ENCODE measurements at places on chromosomes 4 and X. TPM values are rescaled to one million over a fixed set of nuclear protein-coding genes. Genes with fewer than 3 reads are reported as not detected.
A peak's percentile ranks its signal among the peaks of the same experiment; 100 is the strongest.

- peaks cover 20% of the 10 kb centered on the region for H3K36me3 ChIP-seq
- H3K27ac ChIP-seq, result no peak overlapping the region
- H3K4me1 ChIP-seq, result peaks cover 8% of the 10 kb centered on the region
These were observed 93.0 kb downstream of the USP9X start for GRCh38 chrX:41178201-41178600.

MFAP3L gene
- total RNA-seq, result 7.9 TPM

- no peaks in the 10 kb centered on the region for H3K36me3 ChIP-seq
- no peaks in the 10 kb centered on the region for H3K4me1 ChIP-seq
- no peak overlapping the region for H3K4me3 ChIP-seq
- DNase-seq, result no peak
- no peaks in the 10 kb centered on the region for H3K27me3 ChIP-seq
- H3K27ac ChIP-seq, result no peak overlapping the region
These were observed 6.8 kb downstream of the GPR173 start for GRCh38 chrX:53055244-53055849.

DNA sequence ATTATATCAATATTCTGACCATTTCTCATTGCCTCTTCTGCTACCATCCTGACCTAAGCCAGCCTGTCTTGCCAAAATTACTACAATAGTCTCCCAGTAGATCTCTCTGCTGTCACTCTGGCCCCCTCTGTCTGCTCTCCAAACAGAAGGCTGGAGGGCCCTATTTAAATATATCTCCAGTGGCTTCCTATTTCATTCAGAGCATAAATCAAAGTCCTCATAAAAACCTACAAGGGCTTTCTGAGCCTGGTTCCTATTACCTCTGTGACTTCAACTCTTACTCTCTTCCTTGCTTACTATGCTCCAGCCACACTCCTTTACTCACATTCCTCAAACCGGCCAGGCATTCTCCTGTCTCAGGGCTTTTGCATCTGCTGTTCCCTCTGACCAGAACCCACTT lies 19.0 kb downstream of the IGSF1 start:
- H3K27ac ChIP-seq, result no peak overlapping the region
- no peaks in the 10 kb centered on the region for H3K4me1 ChIP-seq
- H3K4me3 ChIP-seq, result no peak overlapping the region
- no peak for DNase-seq
- H3K27me3 ChIP-seq, result no peaks in the 10 kb centered on the region
- no peaks in the 10 kb centered on the region for H3K36me3 ChIP-seq

- H3K27me3 ChIP-seq, result no peaks in the 10 kb centered on the region
- DNase-seq, result no peak
- H3K4me3 ChIP-seq, result no peak overlapping the region
- no peak overlapping the region for H3K27ac ChIP-seq
These were observed 68.7 kb downstream of the MCF2 start for GRCh38 chrX:139639253-139639652.

PLK4 gene
- 37.3 TPM for total RNA-seq

DNA sequence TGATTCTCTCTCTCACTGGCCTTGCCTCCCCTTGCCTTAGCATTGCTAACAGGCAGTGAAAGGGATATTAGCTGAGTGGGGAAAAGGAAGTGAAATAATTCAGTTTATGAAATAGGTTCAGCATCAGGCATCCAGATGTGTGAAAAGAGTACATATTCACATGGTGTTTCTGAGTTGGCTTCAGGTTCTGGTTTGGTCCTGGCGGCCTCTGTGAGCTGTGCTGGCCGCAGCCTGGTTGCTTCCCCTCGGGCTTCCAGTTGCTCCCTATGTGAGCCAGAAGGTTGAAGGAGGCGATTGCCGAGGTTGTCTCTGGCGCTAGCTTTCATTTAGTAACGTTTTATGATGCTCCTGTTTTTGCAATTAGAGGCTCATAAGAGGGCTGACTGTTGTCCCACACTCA lies 99.1 kb upstream of the TLR2 start:
- H3K27me3 ChIP-seq, result no peaks in the 10 kb centered on the region
- DNase-seq, result no peak
- no peaks in the 10 kb centered on the region for H3K4me1 ChIP-seq
- H3K27ac ChIP-seq, result no peak overlapping the region

PLAC8 gene
- 1.9 TPM for total RNA-seq

TMEM150C gene
- total RNA-seq, result 4.0 TPM

HSFX2 gene
- not detected for total RNA-seq

DNA sequence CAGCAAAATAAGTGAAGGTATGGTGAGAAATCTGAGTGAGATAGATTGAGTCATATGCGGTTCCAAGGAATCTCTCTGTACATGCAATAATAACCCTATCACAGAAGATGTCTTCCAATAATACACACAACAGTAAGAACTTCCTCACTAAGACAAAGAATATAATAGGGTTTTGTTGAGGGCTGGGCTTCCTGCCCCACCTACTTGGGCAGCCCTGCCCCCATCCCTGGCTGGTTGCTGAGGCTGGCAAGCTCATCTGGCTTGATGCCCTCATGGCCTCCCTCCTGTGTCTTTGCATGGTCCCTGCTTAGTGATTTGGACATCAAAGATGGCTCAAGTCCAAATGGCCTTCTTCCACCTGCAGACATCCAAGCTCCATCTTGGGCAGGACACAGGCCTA lies 2.7 kb downstream of the GEMIN8 start:
- no peak overlapping the region for H3K27ac ChIP-seq
- peaks cover 26% of the 10 kb centered on the region for H3K4me1 ChIP-seq
- no peak for DNase-seq
- no peaks in the 10 kb centered on the region for H3K27me3 ChIP-seq
- H3K4me3 ChIP-seq, result no peak overlapping the region

- DNase-seq, result no peak
- H3K36me3 ChIP-seq, result no peaks in the 10 kb centered on the region
- no peaks in the 10 kb centered on the region for H3K27me3 ChIP-seq
- H3K4me1 ChIP-seq, result peaks cover 10% of the 10 kb centered on the region
These were observed 82.6 kb downstream of the SORBS2 start for GRCh38 chr4:185729391-185729804.

DNA sequence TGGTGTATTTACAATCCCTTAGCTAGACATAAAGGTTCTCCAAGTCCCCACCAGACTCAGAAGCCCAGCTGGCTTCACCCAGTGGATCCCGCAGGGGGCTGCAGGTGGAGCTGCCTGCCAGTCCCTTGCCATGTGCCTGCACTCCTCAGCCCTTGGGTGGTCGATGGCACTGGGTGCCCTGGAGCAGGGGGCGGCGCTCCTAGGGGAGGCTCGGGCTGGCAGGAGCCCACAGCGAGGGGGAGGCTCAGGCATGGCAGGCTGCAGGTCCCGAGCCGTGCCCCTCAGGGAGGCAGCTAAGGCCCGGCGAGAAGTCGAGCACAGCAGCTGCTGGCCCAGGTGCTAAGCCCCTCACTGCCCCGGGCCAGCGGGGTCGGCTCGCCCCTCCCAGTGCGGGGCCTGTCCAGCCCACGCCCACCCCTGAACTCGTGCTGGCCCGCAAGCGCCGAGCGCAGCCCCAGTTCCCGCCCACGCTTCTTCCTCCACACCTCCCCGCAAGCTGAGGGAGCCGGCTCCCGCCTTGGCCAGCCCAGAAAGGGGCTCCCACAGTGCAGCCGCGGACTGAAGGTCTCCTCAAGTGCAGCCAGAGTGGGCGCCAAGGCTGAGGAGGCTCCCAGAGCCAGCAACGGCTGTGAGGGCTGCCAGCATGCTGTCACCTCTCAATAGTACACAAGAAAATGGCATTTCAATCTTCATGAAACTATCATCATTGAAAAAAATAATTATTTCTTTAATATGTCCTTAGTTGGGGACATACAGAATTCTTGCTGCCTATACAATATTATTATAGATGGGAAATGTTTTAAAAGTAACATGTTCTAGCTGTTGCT lies 189.1 kb downstream of the SLC7A11 start:
- no peaks in the 10 kb centered on the region for H3K36me3 ChIP-seq
- no peak overlapping the region for H3K4me3 ChIP-seq
- no peak overlapping the region for H3K27ac ChIP-seq
- DNase-seq, result no peak

DNA sequence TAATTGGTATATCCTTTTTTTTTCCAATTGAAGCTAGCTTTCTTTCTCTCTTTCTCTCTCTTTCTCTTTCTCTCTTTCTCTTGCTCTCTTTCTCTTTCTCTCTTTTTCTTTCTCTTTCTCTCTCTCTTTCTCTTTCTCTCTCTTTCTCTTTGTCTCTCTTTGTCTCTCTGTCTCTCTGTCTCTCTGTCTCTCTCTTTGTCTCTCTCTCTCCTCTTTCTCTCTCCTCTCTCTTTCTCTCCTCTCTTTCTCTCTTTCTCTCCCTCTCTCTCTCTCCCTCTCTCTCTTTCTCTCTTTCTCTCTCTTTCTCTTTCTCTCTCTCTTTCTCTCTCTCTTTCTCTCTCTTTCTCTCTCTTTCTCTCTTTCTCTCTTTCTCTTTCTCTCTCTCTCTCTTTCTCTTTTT lies 66.6 kb downstream of the ASMT start:
- no peaks in the 10 kb centered on the region for H3K27me3 ChIP-seq
- H3K4me1 ChIP-seq, result peaks cover 19% of the 10 kb centered on the region
- no peak overlapping the region for H3K27ac ChIP-seq
- DNase-seq, result no peak

TCEAL5 gene
- total RNA-seq, result 2.0 TPM

DNA sequence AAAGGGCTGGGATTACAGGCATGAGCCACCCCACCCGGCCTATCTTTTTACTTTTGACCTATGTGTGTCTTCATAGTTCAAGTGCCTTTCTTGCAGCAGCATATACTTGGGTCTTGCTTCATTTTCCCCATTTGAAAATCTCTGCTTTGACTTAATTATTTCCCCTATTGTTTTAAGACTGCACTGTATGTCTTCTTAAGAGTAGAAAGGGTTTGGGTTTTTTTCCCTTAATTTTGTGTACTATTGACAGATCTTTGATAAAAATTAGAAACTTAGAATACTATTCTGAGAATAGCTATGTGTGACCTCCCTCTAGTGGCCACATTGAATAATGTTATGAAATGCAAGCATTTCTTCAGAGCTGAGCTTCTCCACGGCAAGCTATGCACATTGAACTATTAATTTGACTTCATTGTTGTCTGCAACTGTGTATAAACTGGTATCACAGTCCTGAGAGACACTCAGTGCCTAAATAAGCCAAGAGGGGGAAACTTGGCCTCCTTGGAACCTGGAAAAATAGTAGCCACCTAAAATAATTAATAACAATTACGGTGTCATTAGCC lies 8.7 kb upstream of the SLC25A4 start:
- peak; percentile 80 for DNase-seq
- H3K36me3 ChIP-seq, result no peaks in the 10 kb centered on the region
- H3K27ac ChIP-seq, result no peak overlapping the region
- H3K4me1 ChIP-seq, result peaks cover 5% of the 10 kb centered on the region

DNA sequence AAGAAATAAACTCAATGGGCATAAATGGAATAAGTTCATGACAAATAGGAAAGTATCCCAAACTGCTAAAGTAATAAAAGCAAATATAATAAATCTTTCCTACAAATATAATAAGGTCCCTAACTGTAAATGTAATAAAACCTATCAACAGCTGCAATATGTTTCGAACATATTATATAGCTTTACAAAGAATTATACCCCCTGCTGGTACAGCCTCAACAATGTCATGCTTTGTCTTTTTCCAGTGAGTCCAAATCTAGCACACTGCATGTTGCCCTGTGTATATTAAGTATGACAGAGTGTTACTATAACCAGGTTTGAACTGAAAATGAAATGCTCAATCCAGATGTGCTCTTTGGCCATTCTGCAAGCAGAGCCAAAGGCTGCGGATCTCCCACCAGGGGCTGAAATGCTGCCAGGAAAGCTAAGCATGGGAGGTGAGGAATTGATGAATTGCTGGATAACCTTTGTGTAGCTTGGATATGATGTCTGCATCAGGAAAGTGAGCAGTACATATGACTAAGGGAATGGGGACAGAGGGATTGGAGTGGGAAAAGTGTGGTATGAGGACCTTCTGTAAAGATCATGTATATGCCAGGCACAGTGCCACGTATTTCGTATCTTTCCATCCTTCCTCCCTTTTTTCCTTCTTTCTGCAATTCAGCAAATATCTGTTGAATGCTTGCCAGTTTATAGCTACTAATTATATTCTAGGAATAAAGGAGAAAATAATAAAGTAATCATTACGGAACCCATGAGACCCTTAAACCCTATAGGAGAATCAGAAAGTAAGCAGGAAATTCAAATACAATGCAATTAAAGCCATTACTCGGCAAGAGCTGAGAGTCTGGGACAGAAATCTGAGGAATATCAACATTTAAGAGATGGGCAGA lies 954.6 kb upstream of the LCORL start:
- DNase-seq, result no peak
- H3K36me3 ChIP-seq, result no peaks in the 10 kb centered on the region
- H3K27me3 ChIP-seq, result no peaks in the 10 kb centered on the region
- no peak overlapping the region for H3K4me3 ChIP-seq

MAMLD1 gene
- total RNA-seq, result 0.21 TPM

- no peak overlapping the region for H3K27ac ChIP-seq
- H3K4me3 ChIP-seq, result no peak overlapping the region
- H3K4me1 ChIP-seq, result no peaks in the 10 kb centered on the region
- no peaks in the 10 kb centered on the region for H3K27me3 ChIP-seq
- no peak for DNase-seq
These were observed 15.6 kb downstream of the XAGE3 start for GRCh38 chrX:52852110-52852860.

DNA sequence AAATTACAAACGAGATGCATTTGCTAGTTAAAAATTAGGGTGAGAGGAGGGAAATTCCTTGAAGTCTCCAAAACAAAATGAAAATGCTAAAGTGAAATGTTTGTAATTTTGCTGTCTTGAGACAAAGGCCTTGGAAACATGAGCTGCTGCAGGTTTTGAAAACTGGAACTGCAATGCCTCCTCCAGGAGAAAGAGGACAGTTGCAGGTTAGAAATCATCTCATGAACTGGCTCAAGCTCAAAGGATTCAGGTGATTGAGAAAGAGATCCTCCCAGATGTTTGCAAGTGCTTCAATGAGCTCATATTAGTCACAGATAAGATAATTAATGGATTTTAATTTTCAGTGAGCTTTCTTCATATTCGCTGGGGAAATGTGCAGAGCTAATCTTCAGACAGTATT lies 32.4 kb downstream of the SMPX start:
- no peaks in the 10 kb centered on the region for H3K36me3 ChIP-seq
- DNase-seq, result peak; percentile 62
- H3K27ac ChIP-seq, result no peak overlapping the region
- no peaks in the 10 kb centered on the region for H3K4me1 ChIP-seq
- no peaks in the 10 kb centered on the region for H3K27me3 ChIP-seq

DCK gene
- total RNA-seq, result 27.4 TPM

- no peaks in the 10 kb centered on the region for H3K27me3 ChIP-seq
- peaks cover 83% of the 10 kb centered on the region for H3K36me3 ChIP-seq
- peak overlapping the region; percentile 22 for H3K4me3 ChIP-seq
- H3K27ac ChIP-seq, result no peak overlapping the region
These were observed 36.9 kb downstream of the ZNF141 start for GRCh38 chr4:374298-375160.

GRCh38 chr4:138406876-138407275 lies 164.7 kb upstream of the SLC7A11 start:
- no peaks in the 10 kb centered on the region for H3K36me3 ChIP-seq
- peaks cover 8% of the 10 kb centered on the region for H3K4me1 ChIP-seq
- no peak overlapping the region for H3K4me3 ChIP-seq
- no peak for DNase-seq

DNA sequence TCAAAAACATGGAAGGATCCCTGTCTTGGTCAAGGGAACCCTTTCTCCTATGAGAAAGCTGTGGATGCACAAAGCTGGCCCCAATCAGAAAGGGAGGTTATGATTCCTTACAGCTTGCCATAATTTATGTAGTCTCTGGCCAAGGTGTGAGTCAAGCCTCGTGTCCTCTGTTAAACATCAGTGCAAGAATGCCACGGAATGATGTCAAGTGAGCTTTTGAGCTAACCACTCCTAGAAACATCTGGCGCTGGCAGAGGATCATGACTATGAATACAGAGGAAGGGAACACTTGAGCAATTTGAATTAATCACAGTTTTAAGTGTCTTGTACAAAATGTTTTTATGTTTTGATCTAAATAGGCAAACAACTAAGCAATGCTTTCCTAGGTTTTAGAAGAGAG lies 51.5 kb upstream of the RAP2C start:
- H3K36me3 ChIP-seq, result no peaks in the 10 kb centered on the region
- no peak for DNase-seq
- H3K27ac ChIP-seq, result no peak overlapping the region
- no peaks in the 10 kb centered on the region for H3K27me3 ChIP-seq
- no peaks in the 10 kb centered on the region for H3K4me1 ChIP-seq
